NCI-H2029 (cell line): ENCODE measurements at places on chromosomes 5 and 9.

DNA sequence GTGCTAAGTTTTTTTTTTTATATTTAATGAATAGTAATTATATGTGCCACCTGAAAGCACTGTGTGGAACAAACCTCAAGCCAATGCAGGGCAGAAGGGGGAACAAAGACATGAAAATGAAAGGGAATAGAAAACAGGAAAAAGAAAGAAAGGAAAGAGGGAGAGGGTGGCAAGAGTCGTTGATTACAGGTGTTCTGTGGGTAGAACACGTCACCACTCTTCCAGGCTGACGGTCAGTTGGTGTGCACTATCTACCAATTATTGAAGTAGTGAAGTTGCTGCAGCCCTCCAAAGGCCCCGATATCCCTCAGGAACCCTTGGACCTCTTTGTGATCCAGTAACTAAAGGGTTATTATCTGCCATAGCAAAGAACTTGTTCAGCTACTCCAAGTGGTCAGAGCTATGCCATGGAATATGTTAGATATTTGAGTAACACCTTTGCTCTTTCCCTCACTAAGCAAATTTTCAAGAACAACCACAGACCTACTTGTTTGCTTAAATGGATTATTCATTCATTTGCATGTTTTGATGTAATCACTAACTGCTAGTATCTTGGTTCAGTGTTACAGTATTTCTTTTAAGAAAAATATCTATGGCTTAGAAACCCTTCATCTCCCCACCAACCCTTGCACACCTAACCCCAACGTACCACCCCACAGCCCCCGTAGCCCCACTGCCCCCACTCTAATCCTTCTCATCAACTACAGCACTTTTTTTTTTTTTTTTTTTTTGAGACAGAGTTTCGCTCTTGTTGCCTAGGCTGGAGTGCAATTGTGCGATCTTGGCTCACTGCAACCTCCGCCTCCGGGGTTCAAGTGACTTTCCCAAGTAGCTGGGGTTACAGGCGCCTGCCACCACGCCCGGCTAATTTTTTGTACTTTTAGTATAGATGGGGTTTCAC lies 31.3 kb downstream of the FYB1 start:
- DNase-seq, result no peak

DNA sequence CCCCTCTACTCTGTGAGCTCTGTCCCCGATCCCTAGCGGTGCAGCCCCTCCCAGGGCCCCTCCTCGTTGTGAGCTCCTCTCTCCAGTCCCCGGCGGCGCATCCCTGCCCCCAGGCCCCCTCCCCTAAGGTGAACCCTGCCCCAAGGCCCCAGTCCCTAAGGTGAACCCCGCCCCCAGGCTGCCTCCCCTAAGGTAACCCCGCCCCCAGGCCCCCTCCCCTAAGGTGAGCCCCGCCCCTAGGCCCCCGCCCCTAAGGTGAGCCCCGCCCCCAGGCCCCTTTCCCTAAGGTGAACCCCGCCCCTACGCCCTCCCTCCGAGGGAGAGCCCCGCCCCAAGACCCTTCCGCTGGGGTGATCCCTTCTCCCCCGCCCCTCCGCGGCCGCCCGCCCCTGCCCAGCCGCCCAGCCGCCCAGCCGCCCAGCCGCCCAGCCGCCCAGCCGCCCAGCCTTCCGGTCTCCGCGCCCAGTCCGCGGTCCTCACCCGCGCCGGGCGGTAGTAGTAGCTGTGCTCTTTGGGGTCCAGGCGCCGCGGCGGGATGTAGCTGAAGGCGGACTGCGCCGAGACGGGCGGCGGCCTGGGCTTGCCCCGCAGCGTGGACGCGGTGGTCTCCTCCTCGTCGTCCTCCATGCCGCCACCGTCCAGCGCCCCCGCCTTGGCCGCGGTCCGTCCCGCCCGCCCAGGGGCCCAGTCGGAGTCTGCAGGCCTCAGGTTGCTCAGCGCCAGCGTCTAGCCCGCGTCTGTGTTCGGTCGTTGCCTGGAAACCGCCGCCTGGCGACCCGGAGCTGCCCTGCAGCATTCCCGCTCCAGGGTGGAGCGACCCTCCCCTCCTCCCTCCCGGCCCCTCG lies at the start of gene CFAP90:
TSS of gene CFAP90 (minus strand) at position 739 of the 845 bp plus-strand sequence. CDS start at position 627, 112 bp downstream.
- peak; percentile 29 for DNase-seq

DNA sequence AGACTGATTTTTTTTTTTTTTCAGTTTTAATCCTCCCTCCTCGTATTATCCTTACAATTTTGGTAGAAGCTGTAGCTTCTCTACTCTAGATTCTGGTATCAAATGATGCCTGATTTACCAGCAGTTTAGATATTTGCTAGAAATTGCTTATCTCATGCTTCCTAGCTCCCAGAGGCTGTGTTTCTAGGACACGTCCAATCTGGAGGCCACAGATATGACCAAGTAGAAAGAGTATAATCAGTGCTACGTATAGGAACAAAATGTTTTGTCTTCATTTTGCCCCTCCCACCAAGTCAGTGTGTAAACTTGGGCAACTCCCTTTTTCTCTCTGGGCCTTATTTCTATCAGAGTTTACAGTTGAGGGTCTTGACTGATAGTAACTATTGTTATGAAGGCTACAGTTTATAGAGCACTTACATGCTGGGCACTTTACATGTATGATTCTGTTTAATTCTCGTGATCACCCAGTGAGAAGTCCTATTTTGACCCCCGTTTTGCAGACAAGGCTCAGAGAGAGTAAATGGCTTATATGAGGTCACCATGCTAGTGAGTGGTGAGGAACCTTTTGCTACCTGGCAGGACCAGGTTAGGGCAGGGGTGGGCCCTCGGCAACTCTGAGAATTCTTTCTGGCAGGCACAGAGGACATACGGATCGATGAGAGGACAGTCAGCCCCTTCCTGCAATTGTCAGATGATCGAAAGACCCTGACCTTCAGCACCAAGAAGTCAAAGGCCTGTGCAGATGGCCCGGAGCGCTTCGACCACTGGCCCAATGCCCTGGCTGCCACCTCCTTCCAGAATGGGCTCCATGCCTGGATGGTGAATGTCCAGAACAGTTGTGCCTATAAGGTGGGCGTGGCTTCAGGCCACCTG lies 7.6 kb downstream of the HDHD3 start:
- DNase-seq, result no peak

- DNase-seq, result peak; percentile 40
Observed at GRCh38 chr9:69307446-69308205, 17.4 kb upstream of the ENTREP1 start.

DNA sequence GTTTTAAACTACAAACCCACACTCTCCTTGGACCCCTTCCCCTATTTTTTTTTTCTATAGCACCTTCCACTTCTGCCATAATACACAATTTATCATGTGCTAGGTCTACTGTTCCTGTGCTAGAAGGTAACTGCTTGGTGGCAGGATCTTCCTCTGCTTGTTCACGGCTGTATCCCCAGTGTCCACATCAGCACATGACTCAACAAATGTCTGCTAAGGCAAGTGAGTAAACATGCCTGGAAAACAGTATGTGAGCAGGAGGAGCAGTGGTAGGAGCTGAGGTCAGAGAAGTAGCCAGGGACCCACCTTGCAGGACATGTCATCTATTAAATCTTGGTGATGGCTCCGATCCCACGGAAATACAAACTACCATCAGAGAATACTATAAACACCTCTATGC lies 79.4 kb downstream of the AUH start:
- DNase-seq, result no peak

GRCh38 chr5:45687701-45688100 lies 8.5 kb downstream of the HCN1 start:
- DNase-seq, result no peak

GRCh38 chr5:147530530-147531389 lies 20.9 kb upstream of the DPYSL3 start:
- DNase-seq, result no peak
